Stimulated activated CD4-positive, alpha-beta T cell treated with anti-CD3 and anti-CD28 coated beads, Interleukin-1b, Interleukin-23, amount 100 ng/mL, for 4 hours (primary cell): ENCODE measurements at places on chromosomes 7 and 10.

GRCh38 chr10:83572036-83572435 lies 567.3 kb upstream of the GHITM start:
- no peak for DNase-seq

DNA sequence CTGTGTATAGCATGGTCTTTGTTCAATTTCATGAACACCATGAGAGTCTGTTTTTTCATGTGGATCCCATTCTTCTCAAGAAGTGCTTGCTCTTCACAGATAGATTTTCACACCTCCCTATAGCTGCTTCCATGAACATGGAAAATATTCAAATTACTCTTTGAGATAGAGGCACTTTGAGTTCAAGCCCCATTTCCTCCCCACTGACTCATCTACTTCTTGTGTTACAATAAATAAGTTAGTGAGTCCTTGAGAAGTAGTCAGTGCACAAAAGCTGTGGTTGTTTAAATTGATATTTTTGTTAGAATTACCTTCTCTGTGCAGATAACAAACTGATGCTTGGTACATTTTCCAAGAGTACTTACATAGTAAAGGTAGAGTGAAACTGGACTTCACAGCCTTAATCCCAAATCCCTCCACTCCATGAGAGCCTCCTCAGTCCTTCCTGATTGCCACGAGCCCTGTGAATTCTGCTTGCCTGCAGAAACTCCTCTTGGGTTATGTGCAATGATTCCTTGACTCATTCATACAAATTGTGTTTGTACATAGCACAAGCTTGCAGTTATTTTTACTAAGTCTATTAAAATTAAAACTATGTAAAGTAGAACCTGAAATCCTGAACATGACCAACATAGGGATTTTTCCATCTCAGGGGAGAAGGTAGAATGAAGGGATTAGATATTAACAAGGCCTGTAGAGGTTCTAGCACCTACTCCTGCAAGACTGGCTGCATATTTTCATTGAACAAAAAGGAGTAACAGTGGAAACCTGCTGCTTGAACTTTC lies 496.2 kb downstream of the TNS3 start:
- DNase-seq, result no peak

- DNase-seq, result no peak
Observed at GRCh38 chr7:57432583-57432982, 17.4 kb upstream of the ZNF716 start.

GRCh38 chr10:57014758-57015157 lies 653.7 kb upstream of the ZWINT start:
- DNase-seq, result no peak

DNA sequence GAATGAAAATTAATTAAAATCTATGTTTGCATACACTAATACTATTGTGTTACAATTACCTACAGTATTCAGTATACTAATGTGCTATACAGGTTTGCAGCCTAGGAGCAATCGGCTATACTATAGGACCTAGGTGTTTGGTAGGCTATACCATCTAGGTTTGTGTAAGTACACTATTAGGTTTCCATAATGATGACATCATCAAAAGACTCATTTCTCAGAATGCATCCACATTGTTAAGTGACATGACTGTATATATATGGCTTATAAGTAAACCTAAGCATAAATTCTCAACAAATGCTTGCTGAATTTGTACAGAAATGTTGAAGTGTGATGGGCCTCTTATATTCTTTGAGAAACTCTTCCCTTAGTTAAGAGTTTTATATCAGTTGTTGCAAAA lies 206.5 kb upstream of the ZWINT start:
- DNase-seq, result no peak

- DNase-seq, result no peak
Observed at GRCh38 chr7:35694161-35694783, 663 bp downstream of the HERPUD2 start.

GRCh38 chr7:150317748-150318444 lies 5.3 kb upstream of the LRRC61 start:
- no peak for DNase-seq

- no peak for DNase-seq
Observed at GRCh38 chr10:65827359-65827758, 1098.5 kb upstream of the LRRTM3 start.

DNA sequence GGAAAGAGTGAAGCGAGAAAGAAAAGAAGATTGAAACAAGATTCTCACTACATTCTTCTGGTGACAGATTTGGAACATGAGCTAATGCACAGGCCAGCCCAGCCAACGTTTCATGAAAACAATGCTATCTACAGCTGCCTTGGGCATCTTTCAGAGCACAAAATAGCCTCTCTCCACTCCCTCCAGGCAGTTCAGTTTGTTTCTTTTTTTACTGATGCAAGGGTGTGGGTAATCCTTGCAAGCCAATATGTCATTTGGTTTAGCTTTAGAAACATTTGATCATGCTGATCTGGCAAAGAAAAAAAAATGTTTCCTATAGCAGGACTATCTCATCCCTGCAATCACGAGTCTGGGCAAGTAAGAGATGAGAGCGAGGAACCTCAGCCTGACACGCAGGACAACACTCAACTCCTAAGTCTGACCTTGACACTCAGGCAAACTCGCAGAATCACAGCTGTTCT lies 35.9 kb downstream of the SVIL start:
- DNase-seq, result no peak

GRCh38 chr7:29229066-29229465 lies 34.5 kb downstream of the CHN2 start:
- DNase-seq, result no peak

DNA sequence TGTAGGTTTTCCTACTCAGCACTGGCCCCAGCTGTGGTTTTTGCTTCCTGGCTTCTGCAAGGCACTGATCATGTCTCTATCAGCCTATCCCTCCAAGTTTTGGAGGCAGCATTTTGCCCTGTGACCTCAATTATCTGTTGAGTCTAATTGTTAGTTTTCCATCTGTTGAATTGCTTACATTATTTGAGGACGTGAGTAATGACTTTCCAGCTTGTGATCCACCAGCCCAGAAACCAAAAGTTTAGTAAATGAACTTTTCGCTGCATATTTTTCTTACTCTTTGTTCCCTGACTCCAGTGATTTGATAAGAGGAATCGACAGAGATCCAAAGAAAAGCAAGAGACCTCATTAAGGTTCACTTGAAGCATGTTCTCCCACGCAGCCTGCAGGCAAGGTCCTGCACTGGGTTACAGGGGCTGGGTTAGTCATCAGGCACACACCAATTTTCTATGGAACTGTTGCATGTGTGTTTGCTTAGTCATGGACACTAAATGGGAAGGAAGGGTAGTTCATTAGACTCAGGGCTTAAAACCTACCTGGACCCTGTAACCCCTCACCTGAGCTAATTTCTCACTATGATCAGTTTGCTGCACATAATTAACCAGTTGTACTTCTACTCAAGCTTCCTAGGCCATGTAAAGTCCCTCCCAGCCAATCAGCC lies 57.2 kb downstream of the AKR1E2 start:
- no peak for DNase-seq

DNA sequence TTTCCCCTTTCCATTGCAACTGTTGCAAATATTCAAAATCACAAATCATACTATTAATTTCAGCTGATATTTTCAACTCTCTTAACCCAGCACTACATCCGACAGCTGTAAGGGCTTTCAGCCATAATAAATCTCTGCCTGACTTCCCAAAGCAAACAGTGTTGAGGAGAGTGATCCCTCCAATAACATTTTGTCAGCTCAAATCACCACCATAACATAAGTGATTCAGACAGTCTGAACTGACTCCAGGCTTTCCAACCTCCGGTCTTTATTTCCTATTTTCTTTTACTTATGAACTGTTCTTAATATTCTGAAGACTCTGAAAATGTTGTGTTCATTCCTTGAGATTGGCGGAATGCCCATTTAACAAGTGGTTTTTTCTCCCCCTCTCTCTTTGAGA lies 1085.9 kb downstream of the GATA3 start:
- no peak for DNase-seq

GRCh38 chr7:42347616-42348015 lies 110.6 kb upstream of the GLI3 start:
- no peak for DNase-seq
